ENCODE measurements at places on chromosomes 2 and 18.
A peak's percentile ranks its signal among the peaks of the same experiment; 100 is the strongest.

DNA sequence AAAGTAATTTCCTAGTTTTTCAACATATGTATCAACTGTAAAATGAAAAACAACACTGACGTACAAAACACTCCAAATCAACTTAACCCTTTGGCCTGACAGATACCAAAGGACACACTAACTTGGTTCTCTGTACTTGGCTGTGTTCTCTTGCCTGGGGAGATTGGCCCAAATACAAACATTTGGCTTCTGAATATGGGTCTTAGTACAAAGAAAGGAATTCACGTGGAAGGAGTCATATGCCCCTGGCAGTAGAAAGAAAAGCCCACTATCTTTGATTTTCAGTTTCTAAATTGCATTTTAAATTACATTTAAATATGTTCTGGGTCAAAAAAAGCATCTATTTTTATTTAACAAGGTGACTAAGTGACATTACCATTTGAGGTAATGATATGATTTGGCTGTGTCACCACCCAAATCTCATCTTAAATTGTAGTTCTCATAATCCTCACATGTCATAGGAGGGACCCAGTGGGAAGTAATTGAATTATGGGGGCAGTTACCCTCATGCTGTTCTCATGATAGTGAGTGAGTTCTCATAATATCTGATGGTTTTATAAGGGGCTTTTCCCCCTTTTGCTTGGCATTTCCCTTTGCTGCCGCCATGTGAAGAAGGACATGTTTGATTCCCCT, 153.6 kb upstream of the CCDC195 start:
- DNase-seq = no peak

DNA sequence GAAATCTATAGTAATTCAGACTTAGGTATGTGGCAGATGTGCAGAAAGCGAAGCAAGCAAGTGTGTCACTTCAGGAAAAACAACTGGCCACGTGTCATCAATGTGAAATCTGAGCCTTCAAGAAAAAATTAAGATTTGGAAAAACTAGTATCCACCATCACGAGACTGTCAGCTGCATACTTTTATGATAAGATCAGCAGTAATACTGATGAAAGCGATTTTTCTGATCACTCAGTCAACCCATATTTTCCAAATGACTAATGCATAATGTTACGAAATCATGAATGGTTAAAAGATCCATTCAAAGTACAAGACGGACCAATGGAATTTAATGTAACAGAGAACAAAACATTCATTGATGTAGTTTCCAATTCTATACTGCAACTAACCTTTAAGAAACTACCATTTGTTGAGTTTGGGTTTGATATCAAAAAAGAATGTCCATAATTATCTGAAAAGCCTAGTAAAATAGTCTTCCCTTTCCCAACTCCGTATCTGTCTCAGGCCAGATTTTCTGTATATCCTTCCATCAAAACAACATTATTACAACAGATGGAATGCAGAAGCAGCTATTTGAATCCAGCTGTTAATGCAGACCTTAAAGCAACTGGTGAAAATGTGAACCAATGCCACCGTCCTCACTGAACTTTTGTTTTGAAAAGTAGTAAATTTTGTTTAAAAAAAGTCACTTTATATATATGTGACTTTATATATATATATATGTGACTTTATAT, 17.0 kb upstream of the BCL2 start:
- DNase-seq = no peak

DNA sequence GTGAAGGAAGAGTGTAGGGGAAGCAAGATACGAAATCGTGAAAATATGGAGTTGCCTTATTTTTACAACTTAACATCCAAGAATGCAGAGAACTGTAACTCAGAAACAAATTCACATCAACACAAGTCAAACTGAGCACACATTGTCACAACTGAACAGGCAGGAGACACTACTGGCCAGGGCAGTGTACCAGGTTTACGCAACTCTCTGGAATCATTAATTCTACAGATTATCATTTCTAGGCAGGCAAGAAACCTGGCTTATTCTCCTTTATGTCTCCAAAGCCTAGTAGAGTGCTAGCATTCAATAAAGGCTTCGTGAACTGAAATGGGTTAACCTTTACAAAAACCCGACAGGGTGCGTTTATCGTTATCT, 584 bp downstream of the COA5 start:
- DNase-seq = no peak

DNA sequence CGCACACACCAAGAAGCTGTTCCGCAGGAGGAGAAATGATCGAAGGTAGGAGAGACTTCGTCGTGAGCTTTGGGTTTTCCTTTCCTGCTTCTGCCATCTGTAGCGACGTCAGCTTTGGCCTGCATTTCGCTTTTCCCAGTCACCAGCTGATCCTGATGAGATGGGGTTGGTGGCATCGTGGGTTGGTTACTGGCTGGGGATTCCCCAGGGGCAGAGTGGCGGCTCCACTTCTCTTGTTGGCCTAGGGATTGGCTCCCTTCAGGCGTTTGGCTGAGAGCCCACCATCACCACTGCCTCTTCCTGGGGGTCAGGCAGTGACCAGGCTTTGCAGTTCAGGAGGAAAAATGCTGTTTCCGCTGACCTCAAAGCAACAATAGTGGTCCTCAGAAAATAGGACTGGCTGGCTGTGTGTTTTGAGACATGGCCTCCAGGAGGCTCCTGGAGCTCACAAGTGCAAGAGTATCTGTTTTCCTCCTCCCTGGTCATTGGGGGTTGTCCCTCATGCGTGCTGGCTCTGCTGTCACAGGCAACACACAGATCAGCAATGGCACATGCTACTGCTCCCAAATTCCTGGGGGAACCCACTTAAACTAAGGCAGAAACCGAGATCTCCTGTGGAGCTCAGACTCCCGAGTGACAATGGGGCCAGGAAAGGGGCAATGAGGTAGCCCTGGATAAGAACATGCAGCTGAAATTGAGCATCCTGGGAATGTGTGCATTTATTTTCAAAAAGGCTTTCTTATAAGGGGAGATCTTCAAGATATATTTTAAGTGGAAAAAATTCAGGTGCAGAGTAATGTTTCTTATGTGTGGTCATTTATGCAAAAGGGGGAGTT, 173.0 kb downstream of the CTIF start:
- peak; percentile 33 for DNase-seq

DNA sequence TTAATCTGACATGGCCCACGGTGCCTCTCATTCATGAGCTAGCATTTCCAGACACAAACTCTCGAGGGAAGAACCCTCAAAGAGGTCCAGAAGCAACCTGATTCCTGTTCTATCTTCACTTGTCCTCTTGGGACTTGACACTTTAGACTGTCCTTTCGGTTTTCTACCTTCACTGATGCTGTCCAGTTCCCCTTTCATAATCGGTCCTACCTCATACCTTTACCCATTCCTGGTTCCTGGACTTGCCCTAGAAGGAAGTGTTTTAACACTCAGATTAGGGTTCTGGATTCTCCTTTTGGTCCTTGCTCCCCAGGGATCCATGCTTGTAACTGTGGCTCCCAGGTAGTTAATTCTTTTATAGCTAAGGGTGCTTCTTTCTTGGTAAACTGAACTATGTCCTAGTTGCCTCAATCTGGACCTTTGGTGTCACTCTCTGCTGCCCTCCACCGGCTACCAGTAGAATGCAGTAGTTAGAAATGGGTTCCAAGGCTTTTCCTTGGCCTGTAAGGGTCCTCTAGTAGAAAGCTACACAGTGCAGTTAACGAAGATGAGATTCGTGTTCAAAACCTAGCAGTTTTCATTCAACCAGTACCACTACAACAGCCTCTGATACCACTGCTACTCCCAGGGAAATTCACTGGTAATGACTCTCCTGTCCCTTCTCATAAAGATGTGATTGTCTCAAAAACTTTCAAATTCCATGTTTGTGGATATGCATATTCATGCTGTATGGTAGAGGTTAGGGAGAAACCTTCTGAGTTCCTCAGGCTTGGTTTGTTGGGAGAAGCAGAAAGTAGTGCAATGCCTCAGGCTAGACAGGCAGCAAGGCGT, 178.1 kb upstream of the CYP26B1 start:
- no peak for DNase-seq

- DNase-seq = no peak
Observed at GRCh38 chr18:59067873-59068272, 71.8 kb upstream of the SEC11C start.

- DNase-seq = no peak
Observed at GRCh38 chr2:9767656-9768281, 75.5 kb upstream of the TAF1B start.

GRCh38 chr2:98802344-98802743, 71.4 kb upstream of the MGAT4A start:
- DNase-seq = no peak

DNA sequence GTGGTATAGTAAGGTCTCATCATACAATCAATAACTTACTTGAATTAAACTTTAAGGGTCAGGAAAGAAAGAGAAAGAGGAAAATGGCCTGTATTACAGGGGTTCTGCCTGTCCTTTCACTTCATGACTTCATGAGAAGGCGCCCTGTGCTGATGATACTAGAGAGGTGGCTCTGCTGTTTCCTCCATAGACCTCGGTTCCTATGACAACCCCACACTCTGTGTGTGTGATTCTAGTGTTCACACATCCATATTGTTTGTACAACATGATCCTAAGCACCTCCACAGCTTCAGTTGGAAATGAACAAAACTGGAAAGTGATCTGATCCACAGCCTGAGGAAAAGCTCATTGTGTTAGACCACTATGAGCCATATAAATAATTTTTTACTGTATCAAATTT, 7.0 kb upstream of the REEP1 start:
- no peak for DNase-seq

- DNase-seq = no peak
Observed at GRCh38 chr2:57876313-57876712, 170.3 kb upstream of the VRK2 start.

DNA sequence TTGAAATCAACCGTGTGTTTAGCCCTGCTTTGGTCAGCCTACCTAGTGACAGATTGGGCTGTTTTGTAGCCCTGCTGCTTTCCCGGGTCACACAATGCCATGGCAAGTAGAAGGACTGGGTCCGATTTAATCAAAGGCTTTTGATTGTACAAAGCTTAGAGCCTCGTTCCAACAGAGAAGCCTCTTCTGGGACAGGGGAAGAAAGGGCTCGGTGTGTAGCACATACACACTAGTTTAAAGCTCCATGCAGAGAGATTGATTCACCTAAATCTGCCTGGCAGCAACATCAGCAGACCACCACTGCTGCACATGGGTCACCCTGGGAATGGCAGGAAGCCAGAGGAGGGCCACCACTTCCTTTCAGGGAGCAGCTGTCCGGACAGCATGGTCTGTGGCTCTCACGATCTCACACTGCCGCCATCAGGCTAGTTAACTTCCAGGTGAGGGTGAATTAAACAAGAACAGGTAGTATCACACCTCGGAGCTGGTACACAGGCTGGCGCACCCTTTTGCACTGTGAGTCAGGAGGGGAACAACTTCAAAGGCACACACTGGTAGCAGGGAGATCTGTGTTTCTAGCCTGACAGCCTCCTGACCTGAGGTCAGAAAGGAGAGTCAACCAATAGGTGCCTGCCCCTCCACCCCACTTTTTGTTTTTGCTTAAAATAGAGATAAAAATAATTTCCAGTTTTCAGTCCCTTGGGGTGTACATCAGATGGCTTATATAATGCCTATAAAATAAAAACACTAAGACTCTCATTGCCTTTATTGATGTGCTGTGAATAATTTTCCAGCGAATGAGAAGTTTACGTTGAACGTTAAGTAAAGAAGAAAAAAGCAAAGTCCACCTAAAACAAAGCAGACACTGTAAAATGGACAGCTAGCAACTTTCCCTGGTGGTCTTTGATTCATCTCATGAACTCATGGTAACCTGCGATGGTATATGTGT, 108.5 kb downstream of the CDCA7 start:
- DNase-seq = no peak

DNA sequence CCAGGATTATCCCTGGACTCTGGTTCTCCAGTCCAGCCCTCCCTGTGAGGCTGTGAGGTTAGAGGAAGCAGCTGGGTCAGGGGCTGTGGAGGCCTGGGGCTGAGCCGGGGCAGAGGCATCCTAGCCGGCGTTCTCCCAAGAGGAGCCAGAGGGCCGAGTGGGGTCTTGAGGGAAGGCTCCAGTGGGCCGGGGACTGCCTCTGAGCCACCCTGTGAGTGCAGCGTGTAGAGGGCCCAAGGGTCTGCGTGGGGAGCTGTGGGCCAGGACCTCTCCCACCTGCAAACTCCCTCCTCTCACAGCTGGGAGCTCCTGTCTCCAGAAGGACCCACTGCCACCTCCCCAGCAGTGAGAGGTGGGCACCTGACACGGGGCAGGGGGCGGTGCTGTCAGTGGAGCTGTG, 41.0 kb downstream of the GLI2 start:
- DNase-seq = no peak

- DNase-seq = no peak
Observed at GRCh38 chr2:98172150-98172765, 85.3 kb downstream of the VWA3B start.

- DNase-seq = no peak
Observed at GRCh38 chr2:213101692-213102460, 49.5 kb downstream of the IKZF2 start.

DNA sequence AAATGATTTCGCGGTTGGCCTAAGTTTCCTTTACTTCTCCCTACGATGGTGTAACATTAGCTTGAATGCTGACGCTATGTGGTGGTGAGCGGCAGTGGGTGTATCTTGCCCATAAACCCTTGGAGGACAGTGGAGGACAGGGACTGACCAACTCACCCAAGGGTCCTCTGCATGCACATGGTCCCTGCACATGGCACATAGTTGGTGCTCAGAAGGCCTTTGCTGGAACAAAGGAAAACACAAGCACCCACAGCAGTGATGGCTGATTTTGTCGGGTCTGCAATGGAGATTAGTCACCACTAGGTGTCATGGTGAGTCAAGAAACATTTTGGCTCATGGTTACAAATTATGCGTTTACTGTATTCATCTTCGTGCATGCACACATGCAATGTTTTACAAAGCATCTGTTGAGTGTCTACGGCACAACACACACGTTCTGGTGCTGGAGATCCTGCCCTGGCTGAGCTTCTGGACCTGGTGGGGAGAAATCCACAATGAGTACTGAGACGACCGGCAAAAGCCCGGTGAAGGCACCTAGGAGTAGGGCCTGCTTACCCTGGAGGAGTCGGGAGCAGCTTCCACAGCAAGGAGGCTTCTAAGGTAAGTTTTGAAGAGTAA, 44.0 kb downstream of the PDCL3 start:
- peak; percentile 36 for DNase-seq

- DNase-seq = no peak
Observed at GRCh38 chr2:24238158-24238557, 63.3 kb downstream of the FAM228A start.

- no peak for DNase-seq
Observed at GRCh38 chr18:48356909-48357631, 52.1 kb downstream of the ZBTB7C start.

GRCh38 chr2:36433311-36434217, 78.0 kb downstream of the CRIM1 start:
- DNase-seq = no peak

DNA sequence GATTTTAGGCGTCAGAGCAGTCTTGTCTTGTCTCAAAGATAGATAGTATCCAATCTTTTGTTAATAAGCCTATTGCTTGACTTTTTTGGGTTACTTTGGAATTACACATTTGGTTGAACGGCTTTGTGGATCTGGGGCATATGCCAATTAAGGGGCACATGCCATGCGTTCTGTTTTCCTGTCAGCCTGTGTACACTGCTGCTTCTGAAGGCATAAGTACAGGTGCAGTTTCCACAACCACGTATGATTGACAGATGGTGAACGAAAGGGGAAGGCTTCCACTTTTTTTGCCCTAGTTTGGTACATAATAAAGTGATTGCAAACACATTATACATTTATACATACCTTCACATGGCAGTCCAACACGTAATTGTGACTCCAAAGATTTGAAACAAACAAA, 102.3 kb downstream of the RAPH1 start:
- DNase-seq = no peak
